ENCODE measurements at places on chromosomes 2 and 18.

- DNase-seq = no peak
These were observed 1.6 kb downstream of the IL1R1 start for GRCh38 chr2:102144128-102144527.

DNA sequence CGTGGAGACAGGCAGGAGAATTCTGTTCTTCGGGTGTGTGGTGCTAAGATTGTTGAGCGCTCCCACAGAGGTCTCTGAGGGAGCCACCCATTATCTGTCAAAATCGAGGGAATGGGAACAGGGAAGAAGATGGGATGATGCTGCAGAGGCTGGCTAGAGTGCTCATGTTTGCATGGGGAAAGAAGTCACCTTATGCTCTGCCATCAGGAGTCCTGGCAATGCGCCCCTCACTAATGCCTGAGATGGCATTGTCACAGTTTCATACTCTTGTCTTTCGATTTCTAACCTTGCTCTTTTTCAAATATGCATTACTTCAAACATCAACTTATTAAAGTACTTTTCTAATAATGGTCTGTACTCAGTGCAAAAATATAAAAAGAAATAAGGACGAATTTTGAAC lies 463.3 kb upstream of the CELF4 start:
- no peak for DNase-seq

GRCh38 chr2:98730707-98731040 lies 258 bp downstream of the MGAT4A start:
- peak; percentile 45 for DNase-seq

DNA sequence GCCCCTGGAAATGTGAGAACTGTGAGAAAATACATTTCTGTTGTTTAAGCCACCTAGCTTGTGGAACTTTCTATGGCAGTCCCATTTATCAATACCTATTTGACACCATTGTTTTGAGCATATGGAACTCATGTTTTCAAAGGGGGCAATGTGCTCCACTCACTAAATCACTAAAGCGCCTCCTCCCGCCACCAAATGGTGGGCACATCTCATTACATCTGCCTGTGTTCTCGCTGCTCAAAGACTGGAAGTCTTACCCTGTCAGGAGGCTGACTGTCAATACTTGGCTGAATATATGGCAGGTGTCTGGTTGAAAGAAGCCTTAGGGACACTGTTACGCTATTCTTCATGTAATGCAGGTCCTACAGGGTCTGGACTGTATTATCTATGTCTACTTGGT lies 767.7 kb downstream of the TSN start:
- DNase-seq = no peak

GRCh38 chr2:218648088-218648786 lies 11.2 kb downstream of the ZNF142 start:
- DNase-seq = peak; percentile 21

DNA sequence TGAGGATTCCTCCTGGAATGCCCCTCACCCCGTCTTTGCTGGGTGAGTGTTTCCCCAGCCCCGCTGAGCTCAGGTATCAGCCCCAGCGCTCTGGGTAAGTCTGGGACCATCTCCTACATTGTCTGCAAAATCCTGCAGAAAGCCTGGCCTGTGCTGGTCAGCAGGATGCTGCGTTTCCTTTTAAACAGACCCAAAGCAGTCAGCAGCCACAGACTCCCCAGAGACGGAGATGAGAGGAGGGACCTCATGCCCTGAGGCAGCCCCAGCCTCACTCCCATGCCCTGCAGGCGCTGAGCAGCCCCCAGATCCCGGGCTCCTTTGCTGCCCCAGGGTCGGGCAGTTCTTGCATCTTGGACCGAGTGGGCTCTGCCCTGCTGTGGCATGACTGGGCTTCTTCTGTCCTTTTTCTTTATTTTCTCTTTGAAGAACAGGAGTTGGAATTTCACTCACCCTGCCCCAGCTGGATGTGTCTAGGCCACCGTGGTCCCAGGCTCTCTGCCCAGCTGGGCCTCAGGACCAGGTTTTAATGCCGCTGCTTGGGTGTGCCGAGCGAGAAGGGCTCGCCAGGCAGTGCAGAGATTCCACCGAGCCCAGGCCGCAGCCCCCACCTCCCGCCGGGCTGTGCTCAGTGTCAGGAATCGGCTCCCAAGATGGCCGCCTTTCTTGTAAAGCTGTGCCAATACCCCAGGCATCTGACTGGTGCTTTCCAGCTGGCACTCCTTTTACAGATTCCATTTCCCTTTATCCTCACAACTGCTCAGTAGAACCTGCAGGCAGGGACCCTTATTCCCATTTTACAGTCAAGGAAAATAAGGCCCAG lies 43.6 kb downstream of the ODC1 start:
- no peak for DNase-seq

DNA sequence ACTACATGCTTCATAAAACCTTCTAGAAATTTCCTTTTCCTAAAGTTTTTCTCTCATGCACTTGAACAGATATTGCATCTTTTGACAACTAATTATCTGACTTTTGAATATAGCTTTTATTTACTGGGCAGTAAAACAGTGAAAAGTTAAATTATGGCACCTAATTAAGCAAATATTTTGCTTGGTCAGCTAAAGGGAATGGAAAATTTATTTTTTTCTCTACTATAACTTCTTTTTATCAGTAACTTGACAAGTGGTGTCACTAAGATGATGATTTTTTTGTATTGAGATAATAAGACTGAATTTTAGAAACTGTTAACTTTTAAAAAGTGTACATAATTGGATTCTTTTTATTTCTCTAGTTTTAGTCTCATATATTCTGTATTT lies 351.6 kb downstream of the PIK3C3 start:
- no peak for DNase-seq

DNA sequence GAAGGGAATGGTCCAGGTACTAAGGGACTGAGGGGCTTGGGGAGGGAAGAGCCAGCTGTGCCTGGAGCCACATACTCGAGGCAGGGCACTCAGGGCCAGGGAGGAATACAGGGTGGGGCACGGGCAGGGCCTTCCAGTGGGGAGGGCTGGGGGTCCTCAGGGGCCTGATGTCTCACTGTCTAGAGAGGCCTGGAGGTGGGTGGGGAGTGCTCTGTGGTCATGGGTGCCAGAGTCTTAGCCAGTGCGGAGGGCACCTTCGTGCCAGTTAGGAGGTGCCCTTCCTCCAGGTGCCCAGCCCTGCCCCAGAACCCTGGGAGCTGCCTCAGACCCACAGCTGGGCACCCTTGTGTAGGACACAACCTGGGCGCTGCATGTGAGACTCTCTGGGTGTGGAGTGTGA lies 81.2 kb downstream of the SMAD7 start:
- no peak for DNase-seq

DNA sequence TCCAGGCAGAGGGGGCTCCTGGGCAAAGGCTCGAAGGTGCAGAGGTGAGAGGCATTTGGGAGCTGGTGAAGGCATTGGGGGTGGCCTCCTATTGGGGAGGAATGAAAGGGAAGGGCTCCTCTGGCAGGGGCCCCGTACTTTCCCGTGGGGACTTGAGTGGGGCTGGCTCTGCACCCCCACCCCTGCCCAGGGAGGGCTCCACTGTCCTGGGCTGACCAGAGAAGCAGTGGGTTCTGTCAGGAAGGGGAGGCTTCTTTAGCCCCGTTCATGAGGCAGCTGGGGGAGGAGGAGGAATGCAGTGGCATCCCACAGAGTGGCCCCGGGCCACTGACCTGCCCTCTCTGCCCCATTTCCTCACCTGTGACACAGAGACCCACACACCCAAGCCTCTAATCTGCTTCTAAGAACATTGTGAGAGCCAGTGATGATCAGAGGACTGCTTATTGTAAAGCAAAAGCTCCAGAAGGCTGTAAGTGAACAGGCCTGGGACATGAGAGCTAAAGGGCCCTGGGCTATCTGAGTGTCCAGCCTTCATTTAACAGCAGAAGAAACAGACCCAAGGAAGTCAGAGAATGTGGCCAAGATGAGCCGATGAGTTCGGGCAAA lies 38.6 kb upstream of the GPAT2 start:
- no peak for DNase-seq

GRCh38 chr2:95261602-95262001 lies 12.6 kb upstream of the PROM2 start:
- no peak for DNase-seq

DNA sequence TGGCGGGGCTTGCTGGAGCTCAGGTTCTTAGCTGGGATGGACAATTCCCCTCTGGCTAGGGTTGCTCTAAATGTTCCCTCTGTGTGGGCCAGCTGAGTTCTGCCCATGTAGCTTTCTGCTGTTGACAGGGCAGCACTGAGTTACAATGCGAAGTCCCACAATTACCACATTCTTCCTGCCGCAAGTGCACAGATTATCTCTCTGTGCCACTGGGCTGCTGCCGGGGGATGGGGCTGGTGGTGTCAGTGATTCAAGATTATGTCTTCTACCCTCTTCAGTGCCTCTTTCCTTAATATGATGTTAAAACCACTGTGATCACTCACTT lies 708.1 kb downstream of the SLC4A3 start:
- no peak for DNase-seq

DNA sequence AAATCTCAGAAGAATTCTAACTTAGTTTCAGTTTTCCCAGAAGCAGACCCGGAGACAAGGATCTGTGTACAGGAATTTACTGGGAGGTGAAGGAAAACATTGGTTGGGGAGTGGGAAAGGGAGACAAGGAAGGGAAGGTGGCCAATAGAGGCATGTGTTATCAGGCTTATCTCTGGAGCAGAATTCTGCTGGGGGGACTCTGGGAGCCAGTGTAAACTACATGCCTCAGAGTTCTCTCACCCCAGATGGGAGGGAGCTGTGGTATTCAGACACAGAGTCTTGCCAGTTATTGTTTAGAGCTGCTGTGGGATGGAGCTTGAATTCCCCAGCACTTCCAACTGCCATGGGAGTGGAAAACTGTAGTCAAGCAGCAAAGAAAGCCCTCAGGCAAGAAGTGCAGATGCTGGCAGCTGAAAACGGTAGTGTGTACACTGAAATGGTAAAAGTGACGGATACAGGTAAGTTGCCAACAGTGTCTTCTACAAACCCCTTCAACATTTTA lies 19.0 kb downstream of the DNPEP start:
- no peak for DNase-seq

GRCh38 chr18:79692886-79693285 lies 13.3 kb downstream of the CTDP1 start:
- DNase-seq = no peak

Data from stimulated activated CD4-positive, alpha-beta T cell treated with anti-CD3 and anti-CD28 coated beads, TNF-alpha, amount 100 ng/mL, for 4 hours (primary cell).